ENCODE measurements at places on chromosomes 6 and 20.

- DNase-seq = no peak
These were observed 7.2 kb downstream of the PRDM13 start for GRCh38 chr6:99613705-99614429.

DNA sequence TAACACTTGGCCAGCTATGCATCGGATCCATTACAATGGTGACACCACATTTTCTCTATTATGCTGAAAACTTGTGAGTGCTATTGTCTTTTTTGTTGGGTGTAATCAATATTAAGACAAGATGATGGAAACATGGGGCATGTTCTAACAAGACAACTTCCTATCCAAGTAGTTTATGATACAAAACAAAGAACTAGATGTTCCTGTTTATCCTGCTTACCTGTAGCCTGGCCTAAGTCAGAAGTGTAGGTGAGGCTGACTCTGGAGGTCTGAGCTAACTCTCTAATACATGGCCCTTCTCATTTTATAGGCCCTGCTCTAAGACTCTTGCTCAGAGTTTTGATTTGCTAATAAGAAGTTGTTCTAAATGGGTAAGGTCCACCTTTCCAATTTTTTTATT lies 242.4 kb upstream of the STXBP5 start:
- DNase-seq = no peak

DNA sequence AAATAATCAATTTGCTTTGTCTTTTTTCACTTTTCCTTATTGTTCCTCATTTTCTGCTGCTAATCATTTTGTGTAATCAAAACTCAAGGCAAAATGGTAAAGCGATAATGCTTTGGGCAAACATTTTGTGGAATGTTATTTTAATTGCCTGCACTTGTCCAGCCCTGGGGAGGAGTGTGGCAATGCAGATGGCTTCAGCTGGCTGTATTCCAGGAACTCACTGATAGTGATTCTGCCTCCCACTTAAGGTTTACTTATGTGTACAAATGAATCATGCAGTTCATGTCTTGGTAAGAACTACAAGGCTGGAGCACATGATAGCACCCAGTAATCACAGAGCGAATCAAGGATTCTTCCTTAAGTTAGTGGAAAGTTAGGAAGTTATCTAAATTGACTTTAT lies 107.8 kb downstream of the COL19A1 start:
- no peak for DNase-seq

DNA sequence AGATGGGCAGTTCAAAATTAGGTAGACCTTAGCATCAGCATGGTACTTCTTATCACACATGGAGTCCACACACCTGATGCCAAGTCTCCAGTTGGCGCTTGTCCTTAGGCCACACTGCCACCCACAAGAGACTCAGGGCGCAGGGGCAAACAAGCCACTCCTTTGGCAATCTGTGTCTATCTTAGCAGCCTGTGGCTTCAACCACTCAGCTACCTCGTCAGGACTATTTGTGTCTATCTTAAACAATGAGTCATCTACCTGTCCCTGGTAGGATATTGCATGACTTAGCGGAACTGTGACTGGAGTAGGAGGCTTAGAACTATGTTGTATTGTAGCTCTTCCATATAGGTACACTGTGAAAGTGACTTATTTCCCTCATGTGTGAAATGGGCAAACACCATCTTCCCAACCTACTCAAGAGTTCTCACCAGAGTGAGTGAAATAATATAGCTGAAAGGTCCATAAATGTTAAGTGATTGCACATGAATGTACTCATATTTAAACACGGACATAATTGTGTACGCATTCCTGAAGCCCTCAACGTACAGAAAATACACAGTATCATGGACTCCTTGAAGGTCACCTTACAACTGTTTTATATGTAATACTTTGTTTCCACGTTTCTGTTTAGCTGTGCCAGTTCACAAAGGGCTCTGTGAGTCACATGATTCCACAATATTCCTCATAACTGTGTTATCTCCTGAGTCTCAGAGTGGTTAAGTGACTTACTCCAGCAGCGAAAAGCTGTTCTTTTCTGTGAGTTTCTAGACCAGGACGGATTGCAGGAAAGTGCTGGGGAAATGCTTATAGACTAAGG lies 1.6 kb downstream of the TRIM27 start:
- no peak for DNase-seq

DNA sequence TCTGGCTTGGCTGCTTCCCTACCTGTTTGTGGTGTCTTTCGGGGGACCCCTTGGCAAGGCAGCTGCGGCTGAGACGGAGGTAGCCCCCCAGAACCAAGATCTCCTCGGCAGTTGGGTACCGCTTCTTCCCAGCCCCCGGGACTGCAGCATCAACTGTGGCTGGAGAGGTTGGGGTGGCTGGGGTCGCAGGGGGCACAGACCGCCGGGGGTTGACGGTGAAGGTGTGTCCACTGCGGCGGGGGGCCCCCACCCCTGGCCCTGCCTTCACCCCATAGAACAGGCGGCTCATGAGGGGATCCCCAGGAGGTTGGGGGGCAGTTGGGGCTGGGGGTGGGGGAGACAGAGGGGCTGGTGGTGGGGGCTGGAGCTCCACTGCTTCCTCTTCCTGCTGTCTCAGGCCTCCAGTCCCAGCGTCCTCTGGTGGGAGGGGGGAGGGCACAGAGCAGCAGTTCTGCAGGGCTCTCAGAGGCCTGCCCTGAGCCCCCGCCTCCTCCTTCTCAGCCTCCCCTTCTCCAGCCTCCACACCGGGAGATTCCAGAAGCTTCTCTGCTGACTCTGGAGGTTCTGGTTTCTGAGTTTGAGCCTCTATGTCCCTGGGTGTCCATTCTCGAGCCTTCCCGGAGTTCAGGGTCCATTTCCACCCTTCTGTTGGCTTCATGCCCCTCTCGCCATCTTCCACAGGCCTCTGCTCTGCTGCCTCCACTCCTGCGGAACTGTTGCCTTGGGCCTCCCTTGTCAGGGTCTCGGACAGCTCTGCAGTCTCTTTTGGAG lies 1.9 kb downstream of the PPP1R18 start:
- peak; percentile 54 for DNase-seq

GRCh38 chr6:41256383-41256782 lies 28.2 kb downstream of the TREML4 start:
- DNase-seq = no peak

- DNase-seq = no peak
These were observed 93.3 kb downstream of the SNX5 start for GRCh38 chr20:17875106-17875980.

DNA sequence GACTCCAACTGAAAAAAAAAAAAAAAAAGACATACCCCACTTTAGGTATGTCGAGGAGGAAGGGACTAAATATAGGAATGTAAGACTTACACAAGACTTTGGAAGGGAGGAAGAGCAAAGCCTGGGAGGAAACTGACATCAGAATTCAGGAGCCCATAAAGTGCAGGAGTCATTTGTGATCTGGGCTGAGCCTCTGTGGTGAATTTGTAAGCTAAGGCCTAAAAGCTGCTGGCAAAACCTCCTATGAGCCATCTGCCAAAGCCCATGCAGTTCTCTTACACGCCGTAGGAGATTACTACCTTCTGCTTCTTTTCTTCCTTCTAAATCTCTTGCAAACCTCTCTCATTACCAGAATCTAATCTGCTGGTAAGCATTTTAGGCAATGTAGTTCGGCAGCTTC lies 52.0 kb upstream of the THEMIS start:
- DNase-seq = no peak

GRCh38 chr6:23980965-23981364 lies 145.1 kb upstream of the NRSN1 start:
- DNase-seq = no peak

- no peak for DNase-seq
These were observed 22.2 kb upstream of the POU3F2 start for GRCh38 chr6:98812220-98812619.

DNA sequence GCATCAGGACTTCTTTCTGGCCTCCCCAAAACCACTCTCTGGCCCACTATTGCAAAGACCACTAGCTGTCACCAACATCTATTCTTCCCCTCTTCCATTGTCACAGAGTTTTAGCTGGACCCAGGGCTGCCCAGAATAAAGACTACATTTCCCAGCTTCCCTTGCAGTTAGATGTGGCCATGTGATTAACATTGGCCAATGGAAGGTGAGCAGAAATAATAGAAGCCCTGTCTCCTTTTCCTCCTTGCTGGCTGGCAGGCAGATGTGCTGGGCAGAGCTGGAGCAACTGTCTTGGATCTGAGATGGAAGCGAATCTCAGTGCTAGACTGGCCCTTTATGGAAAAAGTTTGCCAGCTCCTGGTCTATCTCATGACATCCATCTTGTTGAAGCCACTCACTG lies 97.0 kb downstream of the KCNB1 start:
- no peak for DNase-seq

DNA sequence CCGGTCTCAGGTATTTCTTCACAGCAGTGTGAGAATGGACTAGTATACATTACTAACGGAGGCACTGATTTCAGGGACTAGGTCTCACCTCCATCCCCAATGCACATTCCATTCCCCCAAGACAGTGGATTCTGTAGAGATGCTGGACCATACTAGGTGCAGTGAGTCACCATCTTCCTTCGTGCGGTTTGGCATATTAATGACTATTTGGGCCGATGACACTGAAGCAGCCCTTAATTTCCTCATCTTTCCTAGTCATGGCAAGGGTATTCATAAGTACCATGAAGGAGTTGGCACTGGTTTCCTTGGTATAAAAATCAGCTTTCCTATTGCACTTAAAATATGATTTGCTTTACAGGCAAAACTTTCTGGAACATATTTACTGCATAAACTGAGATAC lies 121.4 kb upstream of the TRAF3IP2 start:
- DNase-seq = no peak

- no peak for DNase-seq
These were observed 39.1 kb downstream of the MDFI start for GRCh38 chr6:41677124-41677921.

DNA sequence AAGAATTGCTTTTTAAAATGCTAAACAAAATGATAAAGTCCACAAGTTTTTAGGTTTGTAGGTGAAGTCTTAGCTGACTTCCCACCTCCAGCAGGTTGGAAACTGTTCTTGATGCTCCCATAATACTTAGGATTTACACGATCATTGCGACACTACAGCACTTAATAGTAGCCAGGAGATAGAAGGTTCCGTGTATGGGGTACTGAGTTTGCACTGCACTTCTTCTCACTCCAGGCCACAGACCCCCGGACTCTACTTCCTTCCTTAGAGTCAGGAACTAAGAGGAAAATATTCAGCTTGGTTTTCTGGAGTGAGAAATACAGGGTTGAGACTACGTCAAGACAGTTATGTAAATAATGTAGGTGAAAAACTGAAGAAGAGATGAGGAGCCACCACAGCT lies 56.1 kb upstream of the SGK1 start:
- DNase-seq = no peak

DNA sequence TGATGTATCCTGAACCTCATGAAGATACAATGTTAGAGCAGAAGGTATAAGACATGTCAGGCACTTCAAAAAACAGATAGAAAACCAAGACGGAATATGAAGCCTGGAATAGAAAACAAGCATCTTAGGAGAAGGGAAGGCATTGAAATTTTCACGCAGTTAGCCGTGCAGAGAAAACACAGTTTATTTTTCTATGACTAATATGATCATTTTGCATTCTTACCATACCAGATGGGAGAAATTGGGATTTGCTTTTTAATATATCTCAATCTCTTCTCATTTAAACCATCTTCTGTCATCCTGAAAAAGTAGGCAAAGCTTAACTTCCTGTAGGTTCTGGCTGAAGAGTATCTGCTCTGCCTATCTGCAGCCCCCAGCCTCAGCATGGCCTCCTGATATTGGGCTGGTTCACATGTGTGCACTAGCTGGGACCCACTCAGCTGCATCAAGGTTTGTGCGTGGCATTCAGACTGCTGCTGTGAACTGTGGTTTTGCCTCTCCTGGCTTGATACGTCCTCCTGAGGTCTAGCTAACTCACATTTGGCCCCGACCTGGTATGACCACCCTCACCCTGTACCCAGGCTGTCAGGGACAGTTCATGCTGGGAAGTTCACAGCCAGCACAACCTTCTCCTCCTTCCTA lies 392.5 kb upstream of the SASH1 start:
- no peak for DNase-seq

DNA sequence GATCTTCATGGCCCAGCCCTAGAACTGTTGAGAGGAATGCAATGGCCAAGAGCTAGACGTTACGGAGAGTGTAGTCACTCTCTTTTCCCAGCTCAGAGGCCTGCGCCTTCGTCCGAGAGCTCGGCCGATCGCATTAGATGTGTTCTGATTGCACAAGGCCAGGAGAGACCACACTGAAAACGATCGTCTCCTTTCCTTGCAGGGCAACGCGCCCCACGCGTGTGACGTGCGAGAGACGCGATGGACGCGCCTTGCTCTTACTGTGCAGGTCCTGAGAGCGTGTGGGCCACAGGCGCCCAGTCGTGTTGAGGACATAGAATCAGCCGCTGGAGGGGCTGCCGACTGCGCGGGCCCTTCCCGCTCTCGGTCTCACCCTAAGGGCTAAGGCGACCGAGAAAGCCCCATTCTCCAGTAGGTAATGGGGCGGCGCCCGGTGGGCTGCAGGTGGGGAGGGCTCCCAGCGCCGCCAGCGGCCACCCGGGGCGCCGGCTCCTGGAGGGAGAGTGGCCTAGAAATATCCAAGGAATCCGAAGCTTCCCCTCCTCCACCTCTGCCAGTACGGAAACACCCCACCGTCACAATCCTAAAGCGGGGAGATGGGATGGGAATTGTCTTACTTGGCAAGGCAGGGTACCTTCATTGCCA lies 26.9 kb downstream of the TFAP2B start:
- DNase-seq = no peak

DNA sequence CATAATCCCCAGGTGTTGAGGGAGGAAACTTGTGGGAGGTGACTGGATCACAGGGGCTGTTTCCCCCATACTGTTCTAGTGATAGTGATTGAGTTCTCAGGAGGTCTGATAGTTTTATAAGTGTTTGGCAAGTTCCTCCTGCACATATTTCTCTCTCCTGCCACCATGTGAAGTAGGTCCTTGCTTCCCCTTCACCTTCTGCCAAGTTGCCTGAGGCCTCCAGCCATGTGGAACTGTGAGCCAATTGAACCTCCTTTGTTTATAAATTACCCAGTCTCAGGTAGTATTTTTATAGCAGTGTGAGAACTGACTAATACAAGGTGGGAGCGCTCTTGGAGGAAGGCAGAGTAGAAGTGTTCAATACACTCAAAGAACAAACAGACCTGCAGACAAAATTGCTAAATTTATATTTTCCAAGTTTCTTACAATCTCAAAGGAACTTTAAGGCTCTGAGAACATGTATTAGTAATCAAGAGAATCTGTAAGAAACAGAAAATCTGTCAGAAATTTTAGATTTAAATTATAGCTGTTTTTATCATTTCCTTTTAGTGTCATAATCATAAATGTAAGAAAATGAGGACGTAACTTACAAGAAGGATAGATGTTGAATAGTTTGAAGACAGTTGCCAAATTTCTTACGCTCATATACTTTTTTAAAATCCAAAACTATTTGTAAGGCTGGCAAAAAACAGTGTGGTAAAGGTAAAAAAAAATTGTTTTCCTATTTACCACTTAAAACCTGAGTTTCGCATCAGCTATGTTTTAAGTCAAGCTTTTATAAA lies 77.7 kb downstream of the ASCC3 start:
- DNase-seq = no peak

- DNase-seq = no peak
These were observed 287.0 kb upstream of the RIMS1 start for GRCh38 chr6:71599359-71599758.

- no peak for DNase-seq
These were observed 68.6 kb downstream of the SYNJ2 start for GRCh38 chr6:158050107-158050735.

GRCh38 chr6:11324453-11325015 lies 92.1 kb upstream of the NEDD9 start:
- DNase-seq = peak; percentile 79

- no peak for DNase-seq
These were observed 6.3 kb upstream of the WFDC13 start for GRCh38 chr20:45695496-45695895.

All from T-helper 2 cell treated with Interferon-gamma antibody and Interleukin-4, amounts not matched to agents 5 μg/mL and 100 μg/mL, for 36 hours (primary cell).